T-helper 17 cell (primary cell): ENCODE measurements at places on chromosomes 12 and 14.
A peak's percentile ranks its signal among the peaks of the same experiment; 100 is the strongest.

DNA sequence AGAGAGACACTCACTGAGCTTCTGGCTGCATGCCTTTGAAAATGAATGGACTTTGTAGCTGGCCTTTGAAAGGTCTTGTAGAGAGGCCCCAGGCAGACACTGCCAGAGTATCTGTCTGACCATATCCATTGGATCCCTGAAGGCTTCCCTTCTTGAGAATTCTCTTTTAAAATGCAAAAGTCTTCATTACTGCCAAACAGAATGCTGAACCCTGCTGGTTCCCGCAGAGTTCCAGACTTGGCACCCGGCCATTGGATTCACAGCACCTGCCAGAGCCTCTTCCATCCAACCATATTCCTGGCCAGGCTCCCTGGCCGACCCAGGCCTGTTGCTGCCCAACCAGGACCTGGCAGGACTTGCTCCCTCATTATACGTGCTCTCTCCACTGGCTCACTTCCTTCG lies 182.5 kb downstream of the GXYLT1 start:
- H3K27ac ChIP-seq = no peak overlapping the region
- H3K36me3 ChIP-seq = no peaks in the 10 kb centered on the region
- peaks cover 10% of the 10 kb centered on the region for H3K27me3 ChIP-seq
- H3K4me1 ChIP-seq = no peaks in the 10 kb centered on the region
- DNase-seq = no peak

GRCh38 chr14:92665661-92666110 lies 82.7 kb downstream of the LGMN start:
- H3K4me3 ChIP-seq = peak overlapping the region; percentile 73
- peaks cover 7% of the 10 kb centered on the region for H3K36me3 ChIP-seq
- no peaks in the 10 kb centered on the region for H3K27me3 ChIP-seq
- H3K4me1 ChIP-seq = peaks cover 62% of the 10 kb centered on the region
- peak overlapping the region; percentile 92 for H3K27ac ChIP-seq

- H3K36me3 ChIP-seq = peaks cover 7% of the 10 kb centered on the region
- H3K27me3 ChIP-seq = peaks cover 34% of the 10 kb centered on the region
- H3K27ac ChIP-seq = no peak overlapping the region
- DNase-seq = no peak
- H3K4me3 ChIP-seq = no peak overlapping the region
Measured at GRCh38 chr12:66707002-66707697, 28.3 kb upstream of the GRIP1 start.

- H3K36me3 ChIP-seq = no peaks in the 10 kb centered on the region
- no peaks in the 10 kb centered on the region for H3K27me3 ChIP-seq
- DNase-seq = no peak
- no peak overlapping the region for H3K4me3 ChIP-seq
- H3K27ac ChIP-seq = no peak overlapping the region
Measured at GRCh38 chr12:124823272-124823970, 40.2 kb downstream of the SCARB1 start.

DNA sequence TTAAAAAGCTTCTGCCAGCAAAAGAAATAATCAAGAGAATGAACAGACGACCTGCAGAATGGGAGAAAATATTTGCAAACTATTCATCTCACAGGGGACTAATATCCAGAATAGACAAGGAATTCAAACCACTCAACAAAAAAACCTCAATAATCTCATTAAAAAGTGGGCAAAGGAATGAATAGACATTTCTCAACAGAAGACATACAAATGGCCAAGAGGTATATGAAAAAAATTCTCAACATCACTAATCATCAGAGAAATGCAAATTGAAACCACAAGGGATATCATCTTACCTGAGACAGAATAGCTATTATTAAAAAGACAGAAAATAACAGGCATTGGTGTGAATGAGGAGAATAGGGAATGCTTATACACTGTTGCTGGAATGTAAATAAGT lies 270.0 kb downstream of the DACT1 start:
- H3K36me3 ChIP-seq = no peaks in the 10 kb centered on the region
- H3K4me1 ChIP-seq = no peaks in the 10 kb centered on the region
- peaks cover 8% of the 10 kb centered on the region for H3K27me3 ChIP-seq

- H3K27me3 ChIP-seq = no peaks in the 10 kb centered on the region
- H3K36me3 ChIP-seq = no peaks in the 10 kb centered on the region
- H3K4me3 ChIP-seq = peak overlapping the region; percentile 92
- H3K4me1 ChIP-seq = peaks cover 28% of the 10 kb centered on the region
- DNase-seq = no peak
Measured at GRCh38 chr12:2796187-2796666, 1.5 kb downstream of the FKBP4 start.

- peak overlapping the region; percentile 100 for H3K4me3 ChIP-seq
- H3K4me1 ChIP-seq = peaks cover 36% of the 10 kb centered on the region
- H3K27me3 ChIP-seq = no peaks in the 10 kb centered on the region
Measured at GRCh38 chr12:69240631-69240995, 1.2 kb downstream of the CPSF6 start.

DNA sequence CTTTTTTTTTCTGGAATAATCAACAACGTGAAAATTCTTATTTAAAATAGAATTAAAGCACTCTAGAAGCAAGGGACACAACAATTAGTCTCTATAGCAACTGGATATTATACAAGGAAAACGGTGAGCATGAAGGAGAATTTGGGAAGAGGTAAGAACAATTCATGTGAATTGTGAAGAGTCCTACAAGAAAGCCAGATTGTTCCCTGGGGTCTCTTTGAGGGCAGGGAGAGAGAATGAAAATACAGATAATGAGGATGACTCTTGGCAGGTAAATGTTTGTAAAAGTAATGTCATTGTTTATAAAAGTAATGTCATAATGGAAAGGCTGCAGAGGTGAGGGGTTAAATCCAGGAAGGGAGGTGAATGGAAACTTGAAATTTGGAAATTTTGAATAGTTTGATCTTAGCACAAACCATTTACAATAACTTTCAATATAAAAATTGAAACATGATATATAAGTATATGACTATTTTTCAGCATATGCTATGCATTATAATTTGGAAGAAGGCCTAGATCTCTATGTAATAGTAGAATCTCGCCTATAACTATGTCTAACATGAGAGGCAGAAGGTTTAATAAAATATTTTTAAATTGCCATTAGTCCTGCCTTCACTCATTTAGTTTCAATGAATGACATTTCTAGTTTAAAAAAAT lies 378.8 kb upstream of the DCN start:
- H3K4me3 ChIP-seq = no peak overlapping the region
- DNase-seq = no peak
- peak overlapping the region; percentile 44 for H3K27ac ChIP-seq
- H3K4me1 ChIP-seq = peaks cover 10% of the 10 kb centered on the region

DNA sequence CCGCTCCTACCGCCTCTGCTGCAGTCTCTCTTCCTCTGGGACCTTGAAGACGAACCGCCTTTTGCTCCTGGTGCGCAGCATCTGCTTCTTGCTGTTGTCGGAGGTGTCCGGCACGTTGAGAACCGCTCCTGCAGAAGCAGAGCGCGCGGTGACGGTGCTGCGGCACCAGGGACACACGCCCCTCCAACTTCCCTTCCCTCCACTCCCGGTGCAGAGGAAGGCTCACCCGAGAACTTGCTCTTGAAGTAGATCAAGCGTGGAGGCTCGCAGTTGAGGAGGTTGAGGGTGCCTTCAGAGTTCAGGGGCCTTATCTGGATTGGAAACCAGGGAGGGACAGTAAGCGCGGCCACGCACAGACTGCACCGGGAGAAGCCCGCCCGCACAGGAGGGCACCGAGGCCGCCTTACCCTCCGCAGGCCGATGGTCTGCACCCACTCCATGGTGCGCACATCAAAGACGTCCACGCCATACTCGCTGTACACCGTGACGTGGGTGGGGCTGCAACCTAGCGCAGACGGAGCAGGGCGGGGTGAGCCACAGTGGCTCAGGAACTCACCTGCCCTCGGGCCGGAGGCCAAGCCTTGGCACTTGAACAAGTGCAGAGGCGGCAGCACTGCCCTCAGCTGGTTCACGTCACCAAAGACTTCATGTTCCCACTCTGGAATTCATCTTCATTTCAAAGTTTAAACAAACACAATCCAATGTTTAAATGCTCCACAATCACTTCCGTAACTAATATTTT lies 17.5 kb downstream of the AMN start:
- H3K36me3 ChIP-seq = peaks cover 2% of the 10 kb centered on the region
- H3K27me3 ChIP-seq = no peaks in the 10 kb centered on the region
- H3K4me3 ChIP-seq = no peak overlapping the region
- no peak for DNase-seq
- no peaks in the 10 kb centered on the region for H3K4me1 ChIP-seq
- H3K27ac ChIP-seq = no peak overlapping the region

DNA sequence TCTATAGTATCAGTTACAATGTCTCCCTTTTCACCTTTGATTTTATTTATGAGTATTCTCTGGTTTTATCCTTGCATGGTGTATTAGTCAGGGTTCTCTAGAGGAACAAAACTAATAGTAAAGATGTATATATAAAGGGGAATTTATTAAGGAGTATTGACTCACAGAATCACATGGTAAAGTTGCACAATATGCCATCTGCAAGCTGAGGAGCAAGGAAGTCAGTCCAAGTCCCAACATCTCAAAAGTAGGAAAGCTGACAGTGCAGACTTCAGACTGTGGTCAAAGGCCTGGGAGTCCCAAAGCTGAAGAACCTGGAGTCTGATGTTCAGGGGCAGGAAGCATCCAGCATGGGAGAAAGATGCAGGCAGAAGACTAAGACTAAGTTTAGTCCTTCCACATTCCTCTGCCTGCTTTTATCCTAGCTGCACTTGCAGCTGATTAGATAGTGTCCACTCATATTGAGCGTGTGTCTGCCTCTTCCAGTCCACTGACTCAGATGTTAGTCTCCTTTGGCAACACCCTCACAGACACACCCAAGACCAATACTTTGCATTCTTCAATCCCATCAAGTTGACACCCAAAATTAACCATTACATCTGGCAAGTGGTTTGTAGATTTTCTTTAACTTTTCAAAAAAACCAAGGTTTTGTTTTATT lies 308.0 kb upstream of the LMO3 start:
- H3K27me3 ChIP-seq = no peaks in the 10 kb centered on the region
- no peak overlapping the region for H3K27ac ChIP-seq
- H3K36me3 ChIP-seq = no peaks in the 10 kb centered on the region
- H3K4me1 ChIP-seq = no peaks in the 10 kb centered on the region
- no peak overlapping the region for H3K4me3 ChIP-seq

DNA sequence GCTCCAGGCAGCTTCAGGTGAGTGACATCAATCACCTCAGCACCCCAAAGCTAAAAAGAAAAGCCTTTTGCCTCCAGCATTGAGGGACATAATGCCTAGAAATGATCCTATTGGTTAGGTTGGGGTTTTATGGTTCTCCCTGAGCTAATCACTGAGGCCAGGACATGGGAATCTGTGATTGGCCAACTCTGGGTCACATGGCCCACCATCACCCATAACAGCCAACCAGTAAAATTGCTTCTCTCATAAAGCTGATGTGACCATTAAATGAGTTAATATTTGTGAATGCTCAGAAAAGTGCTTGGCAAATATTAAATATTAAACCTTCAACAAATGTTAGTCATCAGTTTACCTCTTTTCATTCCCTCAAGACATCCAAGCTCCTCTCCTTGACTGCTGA lies 60.2 kb downstream of the TBX3 start:
- peaks cover 19% of the 10 kb centered on the region for H3K27me3 ChIP-seq
- no peaks in the 10 kb centered on the region for H3K36me3 ChIP-seq
- DNase-seq = no peak
- H3K4me1 ChIP-seq = no peaks in the 10 kb centered on the region
- no peak overlapping the region for H3K4me3 ChIP-seq
- H3K27ac ChIP-seq = no peak overlapping the region

- DNase-seq = no peak
- H3K36me3 ChIP-seq = no peaks in the 10 kb centered on the region
Measured at GRCh38 chr12:101858361-101858760, 19.0 kb upstream of the DRAM1 start.

DNA sequence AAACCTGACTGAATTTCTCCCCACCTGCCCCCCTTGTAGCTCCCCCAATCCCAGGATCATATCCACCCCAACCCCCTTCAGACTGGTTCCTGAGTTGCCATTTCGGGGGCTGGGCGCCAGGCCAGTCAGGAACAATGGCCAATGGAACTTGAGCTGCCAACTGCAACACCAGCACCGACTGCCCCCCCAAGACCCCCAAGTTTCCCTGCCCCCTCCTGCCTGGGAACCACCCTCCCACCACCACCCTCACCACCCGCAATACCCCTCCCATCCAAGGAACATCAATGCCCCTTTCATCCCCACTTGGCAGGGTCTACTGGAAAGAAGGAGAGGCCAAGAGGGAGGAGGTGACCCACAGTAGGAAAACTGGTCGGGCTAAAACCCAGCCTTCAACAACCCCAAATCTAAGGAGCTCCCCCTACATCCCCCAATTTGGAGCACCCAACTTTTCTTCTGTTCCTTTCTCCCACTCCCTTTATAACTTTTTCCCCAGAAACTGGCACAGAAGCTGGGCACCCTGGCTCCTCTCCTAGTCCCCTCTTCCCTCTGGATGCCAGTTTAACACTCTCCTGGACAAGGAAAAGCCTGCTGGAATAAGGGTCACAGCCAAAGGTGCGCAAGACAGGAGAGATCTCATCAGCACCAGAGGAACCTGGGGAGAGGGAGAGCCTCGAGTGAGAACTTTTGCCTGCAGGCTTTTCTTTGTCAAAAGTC lies 1.6 kb upstream of the NDRG2 start:
- peaks cover under 1% of the 10 kb centered on the region for H3K27me3 ChIP-seq
- DNase-seq = no peak
- H3K4me1 ChIP-seq = peaks cover 21% of the 10 kb centered on the region

GRCh38 chr12:49539406-49540228 lies 787 bp downstream of the KCNH3 start:
- H3K27ac ChIP-seq = peak overlapping the region; percentile 74
- H3K4me1 ChIP-seq = peaks cover 29% of the 10 kb centered on the region
- no peak for DNase-seq
- no peaks in the 10 kb centered on the region for H3K27me3 ChIP-seq
- H3K4me3 ChIP-seq = peak overlapping the region; percentile 80
- no peaks in the 10 kb centered on the region for H3K36me3 ChIP-seq
